ENCODE measurements at places on chromosomes 7 and 10.

DNA sequence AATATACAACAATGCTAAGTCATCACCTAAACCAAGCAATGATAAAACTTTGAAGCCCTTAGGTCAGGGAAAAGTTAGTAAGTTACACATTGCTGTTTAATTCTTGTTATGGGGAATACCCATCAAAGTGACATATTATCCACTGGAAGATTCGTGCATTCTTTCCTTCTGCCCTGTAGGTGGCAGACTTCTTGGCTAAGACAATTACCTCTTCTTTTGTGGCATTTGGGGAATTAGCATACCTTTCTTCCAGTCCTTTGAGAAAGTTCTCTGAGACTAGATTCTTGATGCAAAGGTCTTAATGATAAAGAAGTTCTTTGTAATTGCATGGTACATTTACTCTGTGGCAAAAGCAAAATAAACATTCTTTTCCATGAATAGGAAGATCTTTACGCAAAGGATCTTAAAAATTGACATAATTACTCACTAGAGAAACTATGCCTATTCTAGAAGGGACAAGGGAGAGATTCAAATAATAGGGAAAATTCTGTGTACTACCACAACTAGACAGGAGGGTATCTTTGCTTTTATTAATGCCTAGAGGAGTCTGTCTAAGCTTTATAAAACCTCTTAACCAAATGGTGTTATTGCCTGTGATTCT is 395.9 kb downstream of the GRM8 start:
- DNase-seq = no peak

- no peak for DNase-seq
Measured at GRCh38 chr10:53315709-53316108, 543.1 kb upstream of the MBL2 start.

DNA sequence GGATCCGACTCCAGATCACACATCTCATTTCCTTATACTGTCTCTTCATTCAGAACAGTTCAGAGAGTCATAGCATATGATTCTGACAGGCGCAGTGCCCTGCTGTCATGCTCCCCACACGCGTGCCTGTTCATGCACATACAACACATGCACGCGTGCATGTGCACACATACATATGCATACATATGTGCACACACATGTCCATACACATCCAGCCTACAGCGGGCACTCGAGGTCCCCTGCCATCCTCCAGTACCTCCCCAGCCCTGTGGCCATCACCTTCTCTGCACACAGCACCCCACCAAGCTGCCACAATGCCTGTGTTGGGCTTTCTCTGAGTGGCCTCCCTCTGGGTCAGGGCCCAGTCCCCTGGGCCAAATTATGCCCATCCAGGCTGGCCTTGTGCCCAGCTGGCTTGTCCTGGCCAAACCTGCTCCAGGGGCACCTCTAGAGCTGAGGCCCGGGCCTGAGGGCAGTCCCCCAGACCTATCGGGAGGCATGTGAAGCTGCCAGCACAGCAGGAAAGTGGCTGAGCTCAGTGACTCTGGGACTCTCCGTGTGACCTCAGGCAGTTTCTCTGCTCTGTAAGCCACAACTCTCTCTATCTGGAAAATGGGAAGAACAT is 49.4 kb upstream of the RET start:
- no peak for DNase-seq

DNA sequence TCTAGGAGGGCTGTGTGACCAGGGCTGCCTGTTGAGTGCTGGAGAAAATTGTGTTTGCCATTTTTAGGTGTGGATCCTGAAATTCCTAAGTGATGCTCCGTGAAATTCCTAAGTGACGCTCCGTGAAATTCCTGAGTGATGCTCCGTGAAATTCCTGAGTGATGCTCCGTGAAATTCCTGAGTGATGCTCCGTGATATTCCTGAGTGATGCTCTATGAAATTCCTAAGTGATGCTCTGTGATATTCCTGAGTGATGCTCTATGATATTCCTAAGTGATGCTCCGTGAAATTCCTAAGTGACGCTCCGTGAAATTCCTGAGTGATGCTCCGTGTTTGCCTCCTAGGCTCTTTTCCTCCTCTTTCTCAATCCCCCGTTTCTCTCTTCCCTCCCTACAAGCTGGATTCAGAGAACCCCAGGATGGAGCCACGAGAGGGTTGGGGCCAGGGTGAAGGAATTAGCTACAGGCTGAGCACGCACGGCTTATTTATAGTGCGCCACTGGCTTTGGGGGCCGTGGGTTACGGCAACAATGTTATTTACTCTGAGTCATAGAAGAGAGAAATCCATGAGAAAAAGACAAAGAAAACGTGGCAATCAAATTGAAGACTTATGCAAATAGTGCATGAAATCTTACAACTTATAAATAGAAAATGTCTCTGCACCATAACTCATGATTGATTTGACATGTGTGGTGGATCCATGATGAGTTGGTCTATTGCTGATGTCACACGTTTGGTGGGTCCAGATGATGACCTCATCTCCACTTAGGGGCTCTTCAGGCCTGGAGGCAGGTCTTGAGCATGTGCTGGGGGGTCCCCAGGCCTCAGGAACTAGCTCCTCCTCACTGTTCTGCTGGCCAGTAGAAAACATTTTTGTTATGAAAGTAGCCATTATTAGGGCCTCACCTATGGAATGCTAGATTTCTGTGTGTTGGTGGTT is 224.6 kb downstream of the WDR37 start:
- DNase-seq = no peak

DNA sequence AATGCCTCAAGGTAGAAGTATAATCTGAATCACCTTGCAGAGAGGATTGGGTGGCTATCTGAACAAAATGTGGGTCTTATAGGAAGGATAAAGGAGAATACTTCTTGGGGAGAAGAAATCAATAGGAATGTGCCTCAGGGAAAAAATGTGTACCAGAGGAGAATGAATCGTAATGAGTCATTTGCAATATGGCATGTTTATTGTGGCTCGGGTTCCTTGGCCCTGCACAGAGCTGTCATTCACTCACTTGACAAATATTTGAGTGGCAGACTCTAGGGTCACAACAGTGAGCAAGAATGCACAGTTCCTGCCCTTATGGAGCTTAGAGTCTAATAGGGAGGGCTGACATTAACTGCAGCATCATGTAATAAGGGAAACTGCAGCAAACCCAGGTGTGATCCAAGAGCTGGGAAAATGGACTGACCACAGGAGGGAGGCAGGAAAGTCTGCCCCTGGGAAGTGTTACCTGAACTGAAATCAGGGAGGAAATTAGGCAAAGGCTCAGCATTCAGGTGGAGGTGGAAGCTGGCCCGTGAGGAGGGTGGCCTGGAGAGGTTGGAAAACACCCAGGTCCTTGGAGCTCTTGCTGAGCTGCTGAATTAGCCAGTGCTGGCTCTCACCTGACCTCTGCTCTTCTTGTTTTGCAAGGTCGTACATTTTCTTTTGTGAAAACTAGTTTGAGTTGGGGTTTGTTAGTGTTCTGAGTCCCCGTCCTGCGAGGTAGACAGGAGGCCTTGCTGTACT is 203.9 kb downstream of the FRMD4A start:
- DNase-seq = no peak

DNA sequence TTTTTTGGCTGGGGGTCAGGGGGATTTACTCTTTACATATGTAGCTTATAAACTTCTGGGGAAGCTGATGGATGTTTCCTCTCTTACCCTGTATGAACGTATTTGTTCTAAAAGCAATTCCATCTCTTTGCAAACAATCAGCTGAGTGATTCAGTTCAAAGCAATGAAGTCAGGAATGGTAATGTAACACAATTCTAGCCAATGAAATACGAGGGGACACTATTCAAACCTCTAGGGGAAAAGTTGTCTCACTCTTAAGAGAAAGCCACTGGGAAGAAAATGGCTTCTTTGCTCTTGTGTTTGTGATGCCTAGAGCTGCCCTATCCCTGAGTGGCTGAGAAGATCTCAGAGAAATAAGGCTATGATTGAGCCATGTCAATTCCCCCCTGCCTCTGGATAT is 134.8 kb upstream of the SEMA3C start:
- no peak for DNase-seq

DNA sequence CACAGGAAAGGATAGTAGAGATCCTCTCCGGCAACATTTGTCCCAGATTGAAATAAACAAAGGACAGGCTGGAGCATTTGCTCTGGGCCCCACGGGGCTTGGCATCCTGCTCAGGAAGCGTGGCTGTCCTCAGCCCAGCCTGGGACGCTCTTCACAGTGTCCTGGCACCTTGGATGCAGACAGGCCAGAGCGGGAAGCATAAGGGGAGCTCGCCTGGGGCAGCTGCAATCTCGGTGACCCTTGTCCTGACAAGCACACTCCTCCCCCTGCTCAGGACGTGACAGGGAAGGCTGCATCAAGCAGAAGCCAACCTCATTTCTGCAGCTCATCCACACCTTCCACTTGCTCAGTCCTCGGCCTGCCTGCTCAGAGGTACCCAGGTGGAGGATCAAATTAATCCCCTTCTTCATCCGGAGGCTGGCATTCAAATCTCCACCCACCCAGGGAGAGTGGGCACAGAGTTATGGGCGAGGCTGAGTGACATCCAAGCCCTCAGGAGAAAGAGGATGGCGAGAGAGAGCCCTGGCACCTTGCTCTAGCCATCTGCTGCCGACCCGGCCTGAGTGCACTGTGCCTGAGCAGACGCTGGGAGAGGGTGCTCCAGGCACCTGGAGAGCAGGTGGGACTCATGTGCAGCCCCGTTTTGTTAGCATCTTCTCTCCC is 47.6 kb downstream of the ABRAXAS2 start:
- DNase-seq = no peak
